ENCODE measurements at places on chromosomes 4 and X.
A peak's percentile ranks its signal among the peaks of the same experiment; 100 is the strongest.

GRCh38 chrX:2373615-2374014 lies 127.2 kb downstream of the DHRSX start:
- no peak for DNase-seq

DNA sequence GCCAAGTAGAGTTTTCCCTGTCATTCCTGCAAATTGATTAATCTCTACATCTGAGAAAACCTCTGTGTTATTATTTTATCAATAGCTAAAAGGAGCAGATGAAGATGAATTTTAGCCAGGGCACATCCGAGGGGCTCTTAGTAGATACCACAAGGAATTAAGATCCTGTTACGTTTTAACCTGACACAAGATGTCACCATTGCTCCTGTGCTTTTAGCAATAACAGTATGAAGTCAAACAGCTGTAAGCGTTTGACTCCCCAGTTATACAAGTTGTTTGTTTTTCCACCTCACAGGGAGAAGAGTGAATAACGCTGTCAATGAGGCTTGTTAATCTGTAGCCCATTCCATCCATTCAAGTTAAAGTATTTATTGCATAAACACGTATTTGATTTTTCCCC lies 76.0 kb upstream of the AP1S2 start:
- peak; percentile 29 for DNase-seq

DNA sequence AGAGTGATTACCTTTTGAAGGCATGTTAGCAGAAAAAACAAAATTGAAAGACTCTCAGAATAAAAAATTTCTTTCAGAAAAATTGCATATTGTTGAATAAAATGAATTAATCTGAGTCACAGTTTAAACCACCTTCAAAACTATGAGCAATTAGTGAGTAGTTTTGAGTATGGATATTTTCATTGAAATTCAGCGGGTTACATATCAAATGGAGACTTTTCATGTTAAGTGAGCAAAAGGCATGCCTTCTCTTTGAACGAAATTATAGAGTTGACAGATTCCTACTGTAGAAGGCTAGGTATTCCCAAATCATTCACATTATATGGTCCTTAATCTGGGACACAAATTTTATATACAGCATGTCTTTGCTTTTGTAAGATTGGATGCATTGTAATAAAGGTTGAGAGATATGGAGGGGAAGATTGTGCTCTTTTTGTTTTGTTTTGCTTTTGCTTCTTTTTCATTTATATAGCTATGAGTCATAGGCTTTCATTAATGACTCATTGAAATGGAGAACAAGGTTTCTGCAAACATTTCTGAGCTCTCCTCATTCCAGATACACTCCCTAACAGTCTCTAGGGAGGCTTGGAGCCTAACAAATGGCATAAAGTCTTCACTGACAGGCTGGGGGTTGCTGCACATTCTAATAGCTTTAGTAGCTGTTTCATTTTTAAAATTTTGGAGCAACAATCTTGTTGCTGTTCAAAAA lies 21.6 kb downstream of the PCDH18 start:
- DNase-seq = no peak

DNA sequence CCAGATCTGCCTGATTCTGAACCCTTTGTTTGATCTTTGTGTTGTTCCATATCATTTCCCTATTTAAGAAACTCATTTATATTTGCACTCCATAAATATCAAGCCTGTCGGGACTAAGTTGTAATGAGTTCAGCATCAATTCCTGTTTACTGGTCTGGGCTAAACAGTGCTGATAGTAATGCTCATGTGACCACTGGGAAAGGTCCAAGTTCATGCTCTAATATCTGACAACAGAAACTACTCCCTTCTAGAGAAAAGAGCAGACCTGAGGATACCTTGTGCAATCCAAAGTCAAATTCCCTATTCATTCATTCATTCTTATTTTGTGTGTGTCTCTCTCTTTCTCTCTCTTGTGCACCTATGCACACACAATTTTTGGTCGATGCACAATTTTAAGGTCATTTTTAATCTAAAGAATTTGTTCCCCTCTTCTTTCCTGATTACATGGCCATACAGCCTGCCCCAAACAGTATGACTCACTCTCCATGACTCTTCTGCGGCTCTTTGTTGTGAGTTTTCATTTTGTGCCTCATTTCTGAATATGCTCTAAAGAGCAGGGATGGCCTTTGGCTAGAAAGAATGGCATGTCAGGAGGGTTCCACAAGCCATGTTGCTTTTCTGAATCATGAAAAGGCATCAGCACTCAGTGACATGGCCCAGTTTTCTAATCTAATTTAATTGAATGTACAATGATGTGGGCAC lies 664.3 kb downstream of the RPA4 start:
- peak; percentile 40 for DNase-seq

DNA sequence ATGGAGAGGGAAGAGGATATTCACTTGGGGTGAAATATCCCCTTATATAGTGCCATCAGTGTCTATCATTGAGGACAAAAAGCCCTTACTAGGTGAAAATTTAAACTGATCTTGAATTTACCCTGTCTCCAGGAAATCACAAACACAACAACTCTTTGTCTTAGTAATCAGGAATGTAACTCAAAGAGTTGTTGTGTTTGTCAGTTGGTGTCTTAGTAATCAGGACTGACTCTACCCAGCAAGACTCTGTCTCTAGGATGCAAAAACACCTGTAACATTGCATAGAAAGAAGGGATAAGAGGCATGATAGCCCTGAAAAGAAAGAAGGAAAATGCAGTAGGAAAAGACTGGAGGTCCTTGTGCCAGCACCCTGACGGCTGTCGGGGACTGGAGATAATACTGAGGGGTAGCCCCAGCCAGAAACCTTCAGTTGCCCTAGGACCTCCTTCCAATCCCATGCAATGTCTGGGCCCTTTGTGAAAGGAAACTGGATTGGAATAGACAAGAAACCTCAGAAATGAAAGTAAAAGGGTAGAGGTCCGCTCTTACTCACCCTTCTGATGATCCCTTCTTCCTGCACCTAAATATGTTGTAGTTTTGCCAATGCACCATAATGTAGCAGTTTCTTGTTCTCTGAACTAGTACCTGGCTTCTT lies 45.3 kb downstream of the HMGB2 start:
- DNase-seq = no peak

- peak; percentile 40 for DNase-seq
Measured at GRCh38 chr4:39205476-39205875, 23.1 kb downstream of the WDR19 start.

- no peak for DNase-seq
Measured at GRCh38 chr4:7296661-7297335, 104.5 kb downstream of the SORCS2 start.

GRCh38 chr4:147928400-147928799 lies 196.5 kb downstream of the ARHGAP10 start:
- DNase-seq = no peak

DNA sequence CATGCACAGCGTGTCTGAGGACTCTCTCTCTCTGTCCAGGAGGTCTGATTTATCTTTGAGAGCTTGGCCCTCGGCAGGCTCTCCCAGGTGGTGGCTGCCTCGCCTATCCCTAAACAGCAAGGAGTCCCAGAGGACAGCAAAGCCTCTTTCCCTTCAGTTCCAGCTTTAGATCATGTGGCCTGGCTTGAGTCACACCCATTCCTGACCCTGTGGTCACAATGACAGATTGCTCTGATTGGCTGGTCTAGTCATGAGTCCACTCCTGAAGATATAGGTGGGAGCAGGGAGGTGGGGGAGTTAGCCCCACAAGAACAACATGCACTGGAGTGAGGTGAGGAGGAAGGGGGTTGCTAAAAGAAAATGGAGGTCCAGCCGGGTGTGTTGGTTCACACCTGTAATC lies 12.1 kb upstream of the PORCN start:
- no peak for DNase-seq
